ENCODE measurements at places on chromosomes 4 and X.

DNA sequence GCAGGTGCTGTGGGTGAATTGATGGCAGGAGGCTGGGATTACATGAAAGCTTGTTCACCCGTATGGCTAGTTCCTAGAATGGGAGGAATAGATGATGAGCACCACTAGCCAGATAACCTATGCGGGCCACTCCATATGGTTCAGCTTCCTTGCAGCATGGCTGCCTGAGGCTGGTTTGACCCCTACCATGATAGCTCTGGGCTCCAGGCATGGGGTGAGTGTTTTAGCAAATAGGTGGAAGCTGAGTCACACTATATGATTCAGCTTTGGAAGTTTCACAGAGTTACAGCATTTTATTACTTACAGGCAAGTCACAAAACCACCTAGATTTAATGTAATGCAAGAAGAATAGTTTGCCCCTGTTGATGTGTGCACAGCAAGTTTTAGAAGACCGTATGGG, 603.2 kb downstream of the STIM2 start:
- no peak for DNase-seq

DNA sequence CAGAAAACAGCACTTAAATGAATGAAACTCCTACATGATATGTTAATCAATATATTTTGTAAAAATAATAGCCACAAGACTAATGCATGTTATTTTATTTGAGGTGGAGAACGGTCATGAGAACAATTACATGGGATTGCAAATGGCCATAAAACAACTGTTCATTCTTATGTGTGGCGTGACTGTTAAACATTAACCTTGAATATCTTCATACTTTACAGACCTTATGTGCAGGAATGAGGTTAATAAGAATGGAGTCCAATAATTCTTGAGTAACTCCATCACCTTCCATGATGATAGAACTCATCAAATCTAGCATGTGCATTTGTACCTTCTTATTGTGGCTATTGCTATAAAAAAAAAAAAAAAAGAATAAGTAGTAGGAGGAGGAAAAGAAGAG, 55.3 kb downstream of the PDS5A start:
- no peak for DNase-seq

DNA sequence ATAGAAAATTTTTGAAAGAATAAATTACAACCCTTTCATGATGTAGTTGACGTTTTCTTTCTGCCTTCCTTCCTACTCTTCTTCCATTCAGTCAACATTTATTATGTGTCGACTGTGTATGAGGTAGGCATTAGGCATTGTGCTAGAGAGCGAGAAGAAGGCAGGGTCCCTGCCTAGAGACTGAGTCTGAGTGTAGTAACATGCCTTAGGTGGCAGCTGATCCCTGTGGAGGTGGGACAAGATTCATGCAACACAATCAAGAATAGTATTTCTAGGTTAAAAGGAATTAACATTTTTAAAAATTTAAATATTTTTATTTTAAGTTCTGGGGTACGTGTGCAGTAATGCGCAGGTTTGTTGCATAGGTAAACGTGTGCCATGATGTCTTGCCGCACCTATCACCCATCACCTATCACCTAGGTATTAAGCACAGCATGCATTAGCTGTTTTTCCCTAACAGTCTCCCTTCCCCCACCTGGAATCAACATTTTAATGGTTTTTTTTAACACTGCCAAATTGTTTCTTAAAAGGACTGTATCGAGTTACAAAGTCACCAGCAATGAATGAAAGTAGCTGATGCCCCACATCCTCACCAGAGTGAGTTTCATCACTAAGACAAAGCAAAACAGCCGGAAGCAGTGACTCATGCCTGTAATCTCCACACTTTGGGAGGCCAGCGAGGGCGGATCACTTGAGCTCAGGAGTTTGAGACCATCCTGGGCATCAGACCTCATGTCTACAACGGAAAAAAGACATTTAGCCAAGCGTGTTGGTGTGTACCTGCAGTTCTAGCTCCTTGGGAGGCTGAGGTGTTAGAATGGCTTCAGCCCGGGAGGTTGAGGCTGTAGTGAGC, 84.0 kb downstream of the WWC2 start:
- DNase-seq: no peak

GRCh38 chrX:70422851-70423341, at the start of gene GDPD2:
GDPD2 (plus strand) TSS chrX:70423314; CDS start chrX:70424985, 1,671 bp downstream.
- no peak for DNase-seq

GRCh38 chr4:15238720-15239119, 189.1 kb upstream of the C1QTNF7 start:
- DNase-seq: no peak
